ENCODE measurements at places on chromosomes 13 and 19.
A peak's percentile ranks its signal among the peaks of the same experiment; 100 is the strongest.

DNA sequence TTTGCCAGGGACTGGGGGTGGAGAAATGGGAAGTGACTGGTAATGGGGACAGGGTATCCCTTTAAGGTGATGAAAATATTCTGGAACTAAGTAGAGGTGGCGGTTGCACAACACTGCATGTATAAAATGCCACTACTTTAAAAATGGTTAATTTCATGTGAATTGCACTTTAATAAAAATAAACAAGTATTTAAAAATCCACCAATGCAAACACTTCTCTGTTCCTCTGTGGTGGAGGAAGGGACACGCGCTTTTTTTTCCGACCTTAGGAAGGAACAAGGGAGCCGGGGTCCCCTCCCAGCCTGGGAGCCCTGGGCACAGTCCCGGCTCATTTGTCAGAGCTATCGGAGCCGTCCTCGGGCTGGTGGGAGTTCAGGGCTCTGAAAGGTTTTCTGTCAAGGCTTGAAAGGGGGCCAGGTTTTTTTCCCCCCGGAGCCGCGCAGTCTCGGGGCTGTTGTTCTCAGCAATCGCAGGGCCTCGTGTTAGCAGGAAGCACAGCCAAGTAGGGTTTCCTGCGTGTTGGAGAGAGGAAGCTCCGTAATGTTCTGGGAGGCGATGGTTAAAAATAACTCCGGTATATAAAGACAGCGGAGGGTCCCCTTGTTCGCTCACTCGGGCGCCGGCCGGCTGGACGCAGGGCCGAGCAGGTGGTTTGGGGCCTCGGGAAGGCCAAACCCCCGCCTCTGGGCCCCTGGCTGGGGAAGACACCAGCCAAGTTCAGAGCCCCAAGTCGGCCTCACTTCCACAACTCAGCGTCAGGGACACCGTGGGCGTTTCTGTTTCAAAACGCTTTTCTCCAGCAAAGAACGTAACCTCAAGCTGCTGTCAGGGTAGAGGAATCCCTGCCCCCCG, 41.2 kb upstream of the KLF2 start:
- DNase-seq: peak; percentile 74

DNA sequence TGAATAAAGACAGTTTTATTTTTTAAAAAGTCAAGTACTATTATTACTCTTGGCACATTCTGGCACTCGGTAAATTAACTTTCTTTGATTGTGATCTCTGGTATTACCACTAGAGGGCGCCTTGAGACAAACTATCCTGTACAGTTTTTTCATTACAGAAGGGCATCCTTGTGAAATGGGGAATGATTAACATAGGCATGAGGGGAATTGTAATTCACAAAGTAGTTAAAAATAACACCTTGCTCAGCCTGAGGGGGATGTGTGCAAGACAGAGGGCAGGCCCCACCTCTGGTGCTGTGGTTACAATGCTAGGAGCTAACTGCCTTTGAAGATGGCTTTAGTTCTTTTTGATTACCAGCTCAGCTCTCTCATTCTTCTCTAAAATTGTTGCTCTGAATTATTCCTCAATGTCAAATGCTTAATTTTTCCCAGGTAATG, 24.2 kb upstream of the C1QTNF9B start:
- DNase-seq: no peak

DNA sequence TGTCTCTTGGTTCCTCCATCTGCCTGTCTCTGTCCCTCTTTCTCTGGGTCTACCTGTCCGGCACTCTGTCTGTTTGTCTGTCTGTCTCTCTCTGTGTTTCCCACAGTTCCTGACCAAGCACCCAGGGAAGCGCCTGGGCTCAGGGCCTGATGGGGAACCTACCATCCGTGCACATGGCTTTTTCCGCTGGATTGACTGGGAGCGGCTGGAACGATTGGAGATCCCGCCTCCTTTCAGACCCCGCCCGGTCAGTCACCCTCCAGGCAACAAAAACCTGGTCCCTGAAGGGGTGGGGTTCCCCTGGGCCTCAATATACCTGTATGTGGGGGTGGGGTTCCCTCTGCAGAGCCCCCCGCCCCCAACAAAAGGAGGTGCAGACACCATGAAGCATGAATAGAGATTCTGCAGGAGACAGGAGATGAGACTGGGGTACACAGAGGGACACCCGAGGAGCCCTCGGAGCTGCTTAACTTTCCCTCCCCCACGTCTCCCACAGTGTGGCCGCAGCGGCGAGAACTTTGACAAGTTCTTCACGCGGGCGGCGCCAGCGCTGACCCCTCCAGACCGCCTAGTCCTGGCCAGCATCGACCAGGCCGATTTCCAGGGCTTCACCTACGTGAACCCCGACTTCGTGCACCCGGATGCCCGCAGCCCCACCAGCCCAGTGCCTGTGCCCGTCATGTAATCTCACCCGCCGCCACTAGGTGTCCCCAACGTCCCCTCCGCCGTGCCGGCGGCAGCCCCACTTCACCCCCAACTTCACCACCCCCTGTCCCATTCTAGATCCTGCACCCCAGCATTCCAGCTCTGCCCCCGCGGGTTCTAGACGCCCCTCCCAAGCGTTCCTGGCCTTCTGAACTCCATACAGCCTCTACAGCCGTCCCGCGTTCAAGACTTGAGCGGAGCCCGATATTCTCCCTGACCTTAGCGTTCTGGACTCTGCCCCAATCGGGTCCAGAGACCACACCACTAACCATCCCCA, 2.6 kb upstream of the CACNG7 start:
- DNase-seq: peak; percentile 46

GRCh38 chr19:32651729-32652140, 23.2 kb downstream of the ANKRD27 start:
- DNase-seq: no peak

DNA sequence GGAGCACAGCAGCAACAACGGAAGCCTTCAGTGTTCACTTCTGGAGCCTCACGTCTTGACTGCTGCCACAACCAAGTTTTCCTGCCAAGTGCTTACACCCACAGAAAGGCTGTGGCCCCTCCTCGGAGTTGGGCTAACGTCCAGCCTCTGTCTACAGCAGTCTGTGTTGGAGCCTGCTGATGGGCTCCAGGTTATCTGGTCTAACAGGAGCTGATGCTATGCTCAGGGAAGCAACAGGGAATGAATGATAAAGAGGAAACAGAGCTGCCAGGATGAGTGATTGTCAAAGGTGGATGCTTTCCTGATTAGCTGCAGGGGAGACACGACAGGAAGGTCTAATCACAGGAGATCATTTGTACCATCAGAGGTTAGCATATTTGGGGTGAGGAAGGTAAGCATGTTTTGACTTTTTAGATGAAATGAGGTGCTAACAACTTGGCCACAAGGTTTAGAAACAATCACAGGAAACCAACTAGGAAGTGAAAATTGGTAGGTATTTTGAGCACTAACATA, 53.8 kb upstream of the RCBTB2 start:
- DNase-seq: no peak

DNA sequence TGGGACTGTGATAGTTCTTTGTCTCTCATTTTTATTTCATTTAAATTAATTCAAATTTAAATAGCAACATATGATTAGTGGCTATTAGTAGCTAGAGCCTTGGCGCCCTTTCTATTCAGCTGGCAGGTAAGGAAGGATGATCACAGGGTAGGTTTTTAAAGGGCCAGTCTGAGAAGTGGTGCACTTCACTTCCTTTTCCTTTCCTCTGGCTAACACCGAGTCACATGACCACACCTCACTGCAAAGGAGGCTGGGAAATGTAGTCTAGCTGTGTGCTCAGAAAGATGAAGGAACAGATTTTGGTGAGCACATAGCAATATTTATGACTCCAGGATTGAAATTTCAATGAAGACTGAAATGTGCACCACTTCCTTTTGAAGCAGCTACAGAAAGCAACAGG, 128.7 kb downstream of the TSHZ3 start:
- peak; percentile 10 for DNase-seq

- no peak for DNase-seq
Measured at GRCh38 chr13:76715621-76716020, 170.6 kb downstream of the KCTD12 start.

DNA sequence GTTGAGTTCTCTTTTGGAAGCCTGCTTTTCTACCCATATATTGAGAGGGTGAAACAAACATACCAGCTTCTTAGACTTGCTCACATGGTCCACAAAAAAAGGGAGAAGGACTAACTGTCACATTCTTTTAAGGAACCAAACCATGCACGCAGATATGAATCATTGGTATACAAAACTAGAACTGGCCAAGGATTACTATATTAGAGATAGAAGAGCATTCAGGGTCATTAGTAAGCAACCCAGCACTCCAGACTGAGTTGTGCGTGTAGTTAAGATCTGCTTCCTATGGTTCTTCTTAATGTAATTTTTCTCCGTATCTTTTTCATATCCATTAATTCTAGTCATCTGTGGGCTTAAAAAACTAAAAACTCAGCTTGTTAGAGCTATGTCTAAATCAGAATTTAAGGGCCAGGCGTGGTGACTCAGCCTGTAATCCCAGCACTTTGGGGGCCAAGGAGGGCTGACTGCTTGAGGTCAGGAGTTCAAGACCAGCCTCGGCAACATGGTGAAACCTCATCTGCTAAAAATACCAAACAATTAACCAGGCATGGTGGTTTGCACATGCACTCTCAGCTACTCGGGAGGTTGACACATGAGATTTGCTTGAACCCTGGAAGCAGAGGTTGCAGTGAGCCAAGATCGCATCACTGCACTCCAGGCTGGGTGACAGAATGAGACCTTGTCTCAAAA, 19.6 kb downstream of the ALG5 start:
- no peak for DNase-seq

GRCh38 chr13:59674616-59675015, 489.1 kb downstream of the DIAPH3 start:
- DNase-seq: no peak

GRCh38 chr13:108342369-108343289, 73.1 kb downstream of the TNFSF13B start:
- DNase-seq: peak; percentile 13

DNA sequence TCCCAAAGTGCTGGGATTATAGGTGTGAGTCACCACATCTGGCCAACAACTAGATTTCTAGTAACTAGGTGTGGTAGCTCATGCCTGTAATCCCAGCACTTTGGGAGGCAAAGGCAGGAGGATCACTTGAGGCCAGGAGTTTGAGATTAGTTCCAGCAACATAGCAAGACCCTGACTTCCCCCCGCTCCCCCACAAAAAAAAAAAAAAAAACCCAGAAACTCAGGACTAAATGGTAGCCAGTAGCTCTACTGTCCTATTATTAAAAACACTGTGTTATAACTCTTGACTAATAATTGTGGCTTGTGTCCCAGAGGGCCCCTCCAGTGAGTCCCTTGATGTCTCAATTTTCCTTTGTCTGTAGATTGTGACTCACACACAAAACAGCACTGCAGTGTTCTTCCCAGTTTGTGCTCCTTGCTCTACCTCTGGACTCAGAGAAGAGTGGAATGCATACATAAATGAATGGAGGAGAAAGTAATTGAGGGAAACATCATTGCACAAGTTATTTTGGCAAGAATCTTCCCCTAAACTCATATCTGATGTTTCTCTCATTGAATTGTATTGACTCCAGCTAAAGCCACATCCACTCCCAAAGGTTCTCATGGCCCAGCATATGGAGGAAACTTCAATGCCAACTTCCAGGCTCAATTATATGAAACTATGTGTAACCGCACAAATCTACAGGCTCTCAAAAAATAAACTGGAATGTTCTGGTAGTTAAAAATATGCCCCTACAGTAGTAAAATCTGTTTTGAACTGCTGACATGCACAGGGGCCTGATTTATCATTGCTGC, 8.8 kb downstream of the TPT1 start:
- DNase-seq: no peak

GRCh38 chr13:41455725-41456419, 1.5 kb upstream of the RGCC start:
- no peak for DNase-seq
